Muscle of back (tissue), 13 donors: ENCODE measurements at places on chromosomes 5 and 9. TPM values are rescaled to one million over a fixed set of nuclear protein-coding genes. Genes with fewer than 3 reads are reported as not detected.

DNA sequence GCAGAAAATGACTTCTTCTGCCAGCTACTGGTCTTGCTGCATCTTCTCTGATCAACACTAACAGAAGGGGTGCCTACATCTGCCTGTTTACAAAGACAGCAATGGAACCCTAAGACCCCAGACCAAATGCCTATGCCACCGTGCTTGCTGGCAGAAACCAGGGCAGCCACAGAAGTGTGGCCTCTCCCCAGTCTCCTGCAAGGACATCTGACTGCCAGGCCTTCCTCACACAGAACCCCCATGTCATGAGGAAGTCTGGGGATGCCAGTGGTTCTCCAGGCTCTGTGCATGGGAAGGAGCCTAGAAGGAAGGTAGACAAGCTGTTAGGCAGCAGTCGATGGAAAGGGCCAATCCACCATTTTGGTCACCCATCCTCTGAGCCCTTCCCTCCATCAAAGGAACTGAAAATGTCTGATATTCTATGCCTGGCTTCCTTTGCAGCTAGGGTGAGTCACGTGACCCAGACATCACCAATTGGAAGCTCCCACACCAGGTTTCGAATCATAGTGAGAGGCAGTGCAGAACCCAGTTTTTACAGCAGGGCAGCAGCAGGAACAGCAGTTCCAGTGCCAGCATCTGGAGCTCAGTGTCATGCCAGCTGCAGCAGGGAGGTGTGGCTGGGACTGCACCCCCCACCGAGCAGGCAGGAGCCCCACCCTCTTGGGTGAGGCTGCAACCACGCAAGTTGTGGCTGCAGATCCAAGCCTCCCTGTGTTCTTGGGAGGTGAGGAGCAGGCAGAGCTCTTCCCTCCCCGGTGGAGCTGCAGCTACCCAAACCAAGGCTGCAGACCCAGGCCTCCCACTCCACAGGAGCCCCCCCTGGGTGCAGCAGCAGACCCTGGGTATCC, 123.4 kb downstream of the OLFM1 start:
- no peak for DNase-seq

DNA sequence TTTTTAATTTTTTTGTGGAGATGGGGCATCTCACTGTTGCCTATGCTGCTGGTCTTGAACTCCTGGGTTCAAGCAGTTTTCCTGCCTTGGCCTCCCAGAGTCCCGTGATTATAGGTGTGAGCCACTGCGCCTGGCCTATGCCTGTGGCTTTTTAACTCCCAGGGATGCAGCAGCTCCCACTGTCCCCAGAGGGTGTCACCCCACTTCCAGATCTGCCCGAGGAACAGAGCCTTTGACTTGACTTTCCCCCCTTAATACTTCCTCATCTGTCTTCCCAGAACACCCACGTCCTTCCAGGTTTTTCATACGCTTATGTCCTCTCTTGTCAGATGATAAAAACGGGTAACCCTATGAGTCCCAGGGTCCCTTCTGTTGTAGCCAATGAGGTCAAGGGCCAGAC, 7.6 kb upstream of the PRRC2B start:
- no peak for DNase-seq

DNA sequence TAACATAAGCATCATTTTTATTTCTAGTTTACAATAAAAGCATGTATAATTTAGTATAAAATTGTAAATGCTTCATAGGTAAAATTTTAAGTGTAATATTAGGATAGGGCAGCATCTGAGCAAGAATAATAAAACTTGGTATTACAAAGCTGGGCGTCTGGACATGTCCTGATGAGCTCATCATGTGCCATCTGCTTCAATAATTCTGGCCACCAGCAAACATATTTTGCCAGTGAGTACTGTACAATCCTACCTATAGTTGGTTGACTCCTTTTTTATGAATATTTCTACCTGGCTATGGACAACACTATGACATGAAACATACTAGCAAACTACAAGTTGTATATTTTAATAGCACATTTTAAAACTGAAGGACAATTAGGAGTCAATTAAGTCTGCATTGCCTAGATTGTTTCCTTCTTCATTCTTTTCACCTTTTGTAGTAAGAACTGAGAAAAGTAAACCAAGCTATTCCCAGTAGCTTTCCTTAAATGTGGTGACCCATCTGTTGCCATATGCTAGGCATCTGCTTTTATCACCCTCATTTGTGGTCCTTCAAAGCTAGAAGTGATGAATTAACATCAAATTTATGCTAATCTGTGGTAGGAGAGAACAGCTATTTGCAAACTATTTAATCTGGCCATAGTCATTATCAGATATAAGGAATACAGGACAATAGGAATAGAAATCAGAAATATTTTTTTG, 23.4 kb downstream of the LURAP1L start:
- no peak for DNase-seq

GRCh38 chr5:57033103-57033502, 81.2 kb upstream of the MIER3 start:
- DNase-seq = no peak

DNA sequence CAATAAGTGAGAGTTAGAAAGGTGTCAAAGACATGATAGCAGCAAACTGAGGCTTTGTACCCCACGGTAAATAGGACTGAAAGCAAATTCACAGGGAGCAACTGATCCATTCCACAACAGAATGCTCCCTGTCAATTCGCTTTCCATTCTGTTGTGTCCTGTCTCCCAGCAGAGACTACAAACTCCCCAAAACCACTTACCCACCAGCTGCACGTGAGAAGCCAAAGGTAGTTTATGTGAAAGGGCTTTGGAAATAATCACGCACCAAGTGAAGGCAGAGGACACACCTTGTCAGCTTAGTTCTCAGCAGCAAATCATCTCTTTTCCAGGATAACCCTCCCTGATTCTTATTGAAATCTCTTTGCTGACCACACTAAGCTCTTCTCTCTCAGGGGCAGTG, 46.6 kb upstream of the IL17B start:
- no peak for DNase-seq

GRCh38 chr5:37799865-37800421, 39.9 kb downstream of the GDNF start:
- DNase-seq = no peak

GRCh38 chr5:68304421-68305052, 89.0 kb downstream of the PIK3R1 start:
- DNase-seq = no peak

DNA sequence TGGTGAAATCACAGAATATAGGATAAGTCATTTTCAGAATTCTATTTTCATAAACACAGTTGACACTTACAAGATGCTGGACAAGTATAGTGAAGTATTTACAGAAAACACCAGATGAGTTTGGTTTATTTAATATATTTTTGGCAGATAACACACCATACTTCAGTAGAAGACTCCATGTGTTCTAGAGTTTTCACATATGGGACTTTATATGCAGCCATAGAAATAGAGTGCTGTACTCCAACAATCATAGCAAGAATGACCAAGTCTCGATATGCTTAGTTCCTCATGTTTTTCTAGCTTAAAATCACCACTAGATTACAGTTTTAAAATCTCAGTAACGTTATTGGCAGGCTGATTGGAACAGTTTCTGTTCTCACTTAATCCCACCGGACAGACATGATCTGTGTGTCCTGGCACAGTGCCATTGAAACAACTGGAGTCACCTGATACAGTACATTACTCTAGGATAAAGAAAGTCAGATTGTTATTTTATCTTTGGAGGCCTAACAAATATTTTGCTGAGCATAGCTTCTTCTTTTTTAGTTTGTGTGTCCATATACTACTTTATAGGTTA, 45.8 kb upstream of the ERBIN start:
- DNase-seq = peak; percentile 59

DNA sequence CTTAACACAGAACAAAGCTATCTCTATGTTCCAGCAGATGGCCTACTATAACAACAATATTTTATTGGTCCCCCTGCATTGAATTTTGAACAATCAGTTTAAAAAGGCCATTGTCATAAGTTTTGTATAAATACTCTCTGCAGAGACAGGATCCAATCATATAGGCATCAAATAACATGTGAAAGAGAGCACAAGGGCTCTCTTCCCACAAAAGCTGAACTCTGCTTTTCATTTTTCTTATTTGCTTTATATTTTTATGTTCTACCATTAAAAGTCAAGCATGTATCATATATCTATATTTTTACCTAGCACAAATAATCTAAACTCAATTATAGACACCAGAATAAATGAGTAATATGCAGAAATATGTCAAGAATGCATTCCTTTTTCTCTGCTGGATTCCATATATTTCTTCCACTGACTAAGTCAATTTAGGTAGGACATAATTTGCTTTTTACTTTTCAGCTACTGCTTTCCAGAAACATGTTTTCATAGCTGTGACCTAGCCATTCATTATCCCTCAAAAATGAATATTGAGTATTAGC, 143.6 kb downstream of the CDH9 start:
- DNase-seq = no peak

GRCh38 chr5:64612344-64612961, 77.8 kb upstream of the SHISAL2B start:
- DNase-seq = peak; percentile 64

DNA sequence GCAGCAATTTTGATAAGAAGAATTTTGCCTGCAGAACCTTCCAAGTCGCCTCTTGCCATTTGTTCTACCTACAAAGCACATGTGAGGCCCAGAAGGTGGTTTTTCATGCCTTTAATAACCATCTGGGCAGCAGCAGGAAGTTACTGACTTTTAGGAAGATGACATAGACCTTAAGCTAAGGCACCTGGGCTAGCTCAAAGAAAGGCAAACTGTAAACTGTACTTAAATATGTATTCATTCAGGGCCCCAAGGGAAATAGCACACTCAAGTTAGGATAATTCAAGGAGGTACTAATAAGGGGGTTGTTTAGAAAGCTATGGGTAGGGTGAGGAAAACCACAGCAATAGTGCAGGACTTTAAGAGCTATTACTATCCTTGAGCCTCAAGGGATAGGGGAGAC, 57.3 kb upstream of the HSPB3 start:
- DNase-seq = no peak

DNA sequence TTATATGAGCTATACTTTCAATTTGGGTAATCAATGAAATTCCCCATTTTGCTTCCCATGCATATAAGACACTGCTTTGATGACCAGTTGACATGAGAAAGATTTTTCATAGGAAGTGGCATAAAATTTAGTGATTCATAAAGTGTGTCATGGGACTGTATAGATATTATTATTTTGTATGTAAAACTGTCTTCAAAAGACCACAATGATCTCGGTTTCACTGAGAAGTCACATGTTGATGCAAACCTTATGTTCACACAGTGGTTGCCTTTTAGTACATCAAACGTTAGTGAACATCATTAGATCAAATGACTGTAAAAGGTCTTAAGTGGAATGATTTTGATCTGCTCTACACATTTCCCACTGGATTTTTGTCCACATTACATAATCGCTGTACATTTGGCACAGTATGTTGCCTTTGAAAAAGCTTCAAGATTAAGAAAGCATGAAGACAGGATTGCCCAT, 349.2 kb upstream of the MEF2C start:
- no peak for DNase-seq

- peak; percentile 34 for DNase-seq
Measured at GRCh38 chr5:68419637-68420452, 204.3 kb downstream of the PIK3R1 start.

The DND1 gene
- polyA plus RNA-seq = not detected

The EPB41L4A gene
- polyA plus RNA-seq = 10.5 TPM

The DOCK8 gene
- 6.7 TPM for polyA plus RNA-seq

The TMEM252 gene
- polyA plus RNA-seq = 1.3 TPM

The NDUFS6 gene
- polyA plus RNA-seq = 76.5 TPM

The GABRP gene
- polyA plus RNA-seq = 1.2 TPM
